A549 (cell line): ENCODE measurements at places on chromosomes 5 and 9. TPM values are rescaled to one million over a fixed set of nuclear protein-coding genes. Genes with fewer than 3 reads are reported as not detected.

NUTM2G gene
- not detected in 3 replicates for polyA plus RNA-seq

COL15A1 gene
- 0.09 to 0.15 TPM (median 0.12 TPM) in 3 replicates for polyA plus RNA-seq

- DNase-seq: no peak
Observed at GRCh38 chr5:4860631-4861030, 279.5 kb upstream of the ADAMTS16 start.

- no peak for DNase-seq
Observed at GRCh38 chr5:80822640-80823039, 137.5 kb upstream of the RASGRF2 start.

- DNase-seq: no peak
Observed at GRCh38 chr5:76861612-76862011, 11.8 kb downstream of the S100Z start.
